ENCODE measurements at places on chromosomes 16 and 17. TPM values are rescaled to one million over a fixed set of nuclear protein-coding genes. Genes with fewer than 3 reads are reported as not detected.

Gene PRSS8
- 205 TPM for total RNA-seq

Gene TBC1D3
- not detected for total RNA-seq

Gene MVD
- total RNA-seq = 59.0 TPM

Gene AATK
- 4.6 TPM for total RNA-seq

Gene FBXO39
- 0.26 TPM for total RNA-seq

Gene TBC1D3K
- not detected for total RNA-seq

Gene KRTAP1-3
- total RNA-seq = not detected

Gene OSGIN1
- total RNA-seq = 15.5 TPM

Gene COPZ2
- 5.7 TPM for total RNA-seq

Gene SMIM5
- total RNA-seq = 9.3 TPM

Gene RNF222
- total RNA-seq = 1.1 TPM

Measured in type B pancreatic cell (in vitro differentiated cells).